ENCODE measurements at places on chromosomes 4 and X. TPM values are rescaled to one million over a fixed set of nuclear protein-coding genes. Genes with fewer than 3 reads are reported as not detected.

DNA sequence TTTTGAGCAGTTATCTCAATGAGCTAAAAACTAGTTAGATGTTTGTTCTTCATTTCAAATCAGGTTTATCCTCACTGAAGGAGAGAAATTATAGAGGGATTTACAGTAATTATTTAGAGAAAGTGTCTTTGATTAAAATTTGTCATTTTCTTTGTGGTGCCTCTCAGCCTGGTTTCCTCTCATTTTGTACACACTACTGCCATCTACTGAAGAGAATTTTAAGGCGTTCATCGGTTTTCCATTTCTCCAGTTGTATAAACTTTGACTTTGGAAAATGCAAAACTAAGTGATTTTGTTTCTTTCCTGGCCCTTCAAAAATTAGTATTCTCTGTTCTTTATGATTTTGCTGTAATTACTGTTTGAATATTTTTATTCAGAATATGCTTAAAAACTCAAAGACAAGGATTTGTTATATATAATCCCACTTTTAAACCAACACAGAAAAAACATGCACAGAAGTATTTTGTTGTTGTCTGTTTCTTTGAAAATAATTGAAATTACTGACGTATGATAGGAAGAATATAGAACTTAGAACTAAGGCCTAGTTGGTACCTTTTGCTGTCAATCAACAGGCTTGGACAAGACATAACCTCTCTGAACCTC is 34.4 kb upstream of the ANXA3 start:
- no peak for DNase-seq
- no peak overlapping the region for H3K27ac ChIP-seq
- H3K4me3 ChIP-seq: no peak overlapping the region
- H3K27me3 ChIP-seq: no peaks in the 10 kb centered on the region
- H3K4me1 ChIP-seq: no peaks in the 10 kb centered on the region

DNA sequence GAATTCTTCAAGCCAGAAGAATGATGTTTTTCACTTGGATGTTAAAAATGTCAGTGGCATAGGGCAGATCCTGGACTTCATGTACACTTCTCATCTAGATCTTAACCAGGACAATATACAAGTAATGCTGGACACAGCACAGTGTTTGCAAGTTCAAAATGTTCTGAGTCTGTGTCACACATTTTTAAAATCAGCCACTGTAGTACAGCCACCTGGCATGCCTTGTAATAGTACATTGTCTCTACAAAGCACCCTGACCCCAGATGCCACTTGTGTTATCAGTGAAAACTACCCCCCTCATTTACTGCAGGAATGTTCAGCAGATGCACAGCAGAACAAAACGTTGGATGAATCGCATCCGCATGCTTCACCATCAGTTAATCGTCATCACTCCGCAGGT is 11.9 kb downstream of the ZBTB49 start:
- H3K4me3 ChIP-seq: no peak overlapping the region
- no peak for DNase-seq
- no peaks in the 10 kb centered on the region for H3K36me3 ChIP-seq
- H3K4me1 ChIP-seq: no peaks in the 10 kb centered on the region
- H3K27me3 ChIP-seq: no peaks in the 10 kb centered on the region
- no peak overlapping the region for H3K27ac ChIP-seq

DNA sequence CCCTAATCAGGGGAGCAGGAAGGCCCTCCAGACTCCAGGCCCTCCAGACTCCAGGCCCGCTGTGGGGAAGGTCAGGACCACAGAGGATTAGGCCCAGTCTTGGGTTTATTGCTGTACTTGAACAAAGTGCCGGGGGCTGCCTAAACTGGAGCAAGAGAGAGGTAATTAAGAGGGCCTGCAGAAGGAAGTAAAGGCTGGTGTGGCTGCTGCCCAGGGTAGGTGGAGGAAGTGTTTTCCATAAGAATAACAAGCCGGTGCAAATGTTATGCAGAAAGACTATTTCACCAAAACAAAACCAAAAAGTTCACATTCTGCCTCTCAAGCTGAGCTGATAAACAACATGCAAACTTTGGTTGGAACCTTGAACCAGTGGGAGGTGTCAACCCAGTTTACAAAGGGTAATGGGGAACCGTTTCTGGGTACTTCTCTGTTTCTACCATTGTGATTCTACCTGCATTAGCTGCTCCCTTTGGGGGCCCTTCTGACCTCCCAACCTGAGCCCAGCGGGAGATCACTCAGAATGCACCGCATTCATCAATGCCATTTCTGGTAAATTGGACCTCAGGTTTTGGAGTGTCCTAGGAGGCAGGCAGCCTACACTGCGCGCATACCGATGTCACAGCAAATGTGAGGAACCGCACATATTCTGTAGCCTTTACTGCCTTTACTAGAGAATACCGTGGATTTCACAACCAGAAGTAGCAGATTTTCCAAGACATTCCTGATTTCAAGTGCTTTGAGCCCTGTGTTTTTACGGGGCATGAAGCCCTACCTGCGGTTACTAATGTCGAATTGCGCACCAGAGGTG is 59.7 kb upstream of the BCOR start:
- peak overlapping the region; percentile 48 for H3K27ac ChIP-seq
- H3K4me3 ChIP-seq: peak overlapping the region; percentile 57
- no peaks in the 10 kb centered on the region for H3K27me3 ChIP-seq
- H3K36me3 ChIP-seq: no peaks in the 10 kb centered on the region

DNA sequence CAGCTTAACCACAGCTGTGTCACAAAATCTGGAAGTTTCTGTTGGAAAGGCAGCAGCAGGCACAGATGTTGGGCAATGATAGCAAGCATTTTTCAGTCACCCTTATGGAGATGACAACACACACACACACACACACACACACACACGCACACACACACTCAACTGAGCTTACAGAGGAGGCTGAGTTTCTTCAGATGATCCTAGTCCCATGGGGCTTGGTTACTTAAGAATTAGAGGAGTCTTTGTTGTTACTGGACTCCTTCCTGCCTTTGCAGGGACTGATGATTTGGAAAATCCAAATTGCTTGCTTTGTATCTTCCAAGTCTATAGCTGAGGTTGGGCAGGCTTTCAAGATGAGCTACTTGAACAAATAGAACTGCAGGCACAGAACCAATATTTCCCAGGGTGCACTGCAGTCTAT is 740.1 kb upstream of the PITX2 start:
- DNase-seq: no peak
- H3K27ac ChIP-seq: no peak overlapping the region
- no peaks in the 10 kb centered on the region for H3K36me3 ChIP-seq
- H3K4me1 ChIP-seq: no peaks in the 10 kb centered on the region
- no peak overlapping the region for H3K4me3 ChIP-seq

GRCh38 chrX:43880425-43880824 is 1.8 kb downstream of the MAOB start:
- no peaks in the 10 kb centered on the region for H3K4me1 ChIP-seq
- H3K27ac ChIP-seq: no peak overlapping the region
- DNase-seq: no peak

GRCh38 chr4:33948921-33949320 is 2295.4 kb downstream of the ARAP2 start:
- H3K27ac ChIP-seq: no peak overlapping the region
- H3K27me3 ChIP-seq: no peaks in the 10 kb centered on the region
- H3K4me1 ChIP-seq: no peaks in the 10 kb centered on the region
- H3K4me3 ChIP-seq: no peak overlapping the region
- H3K36me3 ChIP-seq: no peaks in the 10 kb centered on the region
- no peak for DNase-seq

- H3K27me3 ChIP-seq: no peaks in the 10 kb centered on the region
- H3K4me1 ChIP-seq: no peaks in the 10 kb centered on the region
- DNase-seq: no peak
Measured at GRCh38 chr4:15703439-15703838, 574 bp downstream of the BST1 start.

DNA sequence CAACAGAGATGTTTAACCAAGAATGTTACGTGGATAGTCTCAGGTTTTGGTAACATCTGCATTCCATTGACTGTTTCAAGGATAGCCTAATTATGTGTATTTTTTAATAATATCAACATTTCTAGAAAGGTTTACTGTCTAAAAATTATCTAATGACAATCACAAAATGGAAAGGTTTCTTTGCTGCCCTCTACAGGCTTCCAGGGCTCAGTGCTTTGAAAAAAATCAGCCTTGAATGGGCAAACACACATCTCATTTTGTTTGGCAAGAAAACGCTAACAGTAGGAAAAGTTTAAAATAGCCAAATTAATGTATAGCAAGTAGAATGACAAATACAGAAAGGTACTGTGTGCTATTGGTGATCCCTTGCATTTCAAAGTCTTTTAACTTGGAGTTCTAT is 223.4 kb upstream of the PRPS2 start:
- no peaks in the 10 kb centered on the region for H3K27me3 ChIP-seq
- no peak for DNase-seq
- H3K4me1 ChIP-seq: no peaks in the 10 kb centered on the region
- no peaks in the 10 kb centered on the region for H3K36me3 ChIP-seq
- H3K27ac ChIP-seq: no peak overlapping the region
- H3K4me3 ChIP-seq: no peak overlapping the region

DNA sequence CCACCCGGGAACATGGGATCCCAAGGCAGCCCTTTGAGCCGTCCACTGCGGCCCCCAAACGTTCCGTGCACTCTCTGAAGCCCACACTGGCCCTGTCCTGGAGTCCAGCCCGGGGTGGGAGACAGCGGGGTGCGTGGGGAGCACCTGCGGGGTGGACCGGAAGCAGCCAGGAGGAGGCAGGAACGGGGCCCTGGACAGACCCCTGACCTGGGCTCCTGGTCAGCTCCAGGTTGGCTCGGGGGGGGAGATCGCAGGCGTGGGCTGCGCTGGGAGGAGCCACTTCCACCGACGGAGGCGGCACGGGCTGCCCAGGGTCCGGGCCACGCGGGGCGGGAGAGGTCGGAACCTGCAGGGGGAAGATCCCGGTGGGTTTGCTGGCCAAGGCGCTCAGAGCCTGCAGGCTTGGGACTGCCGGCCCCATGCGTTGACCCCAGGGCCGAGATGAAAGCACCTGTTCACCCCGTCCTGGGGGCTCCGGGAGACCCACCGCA is 5.7 kb upstream of the PLCXD1 start:
- no peak for DNase-seq
- H3K36me3 ChIP-seq: peaks cover 3% of the 10 kb centered on the region
- no peaks in the 10 kb centered on the region for H3K27me3 ChIP-seq

DNA sequence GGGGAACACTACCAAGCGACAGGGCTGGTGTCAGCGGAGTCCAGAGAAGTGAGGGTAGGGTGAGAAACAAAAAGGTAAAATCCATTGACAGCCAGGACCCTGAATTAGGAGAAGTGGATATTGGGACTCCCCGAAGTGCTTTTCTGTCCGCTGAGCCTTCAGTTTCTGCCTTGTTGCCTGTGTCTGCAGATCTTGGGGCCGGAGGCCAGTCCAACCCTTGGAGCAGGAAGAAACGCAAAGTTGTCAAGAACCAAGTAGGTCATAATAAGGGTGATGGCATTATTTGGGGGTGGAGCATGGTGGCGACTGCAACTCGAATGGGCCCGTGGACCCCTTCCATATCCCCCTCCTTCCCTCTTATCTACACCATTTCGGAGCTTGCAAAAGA is 1.0 kb downstream of the ARMCX1 start:
- H3K4me1 ChIP-seq: no peaks in the 10 kb centered on the region
- DNase-seq: no peak
- H3K36me3 ChIP-seq: no peaks in the 10 kb centered on the region
- no peaks in the 10 kb centered on the region for H3K27me3 ChIP-seq
- H3K27ac ChIP-seq: no peak overlapping the region
- H3K4me3 ChIP-seq: no peak overlapping the region

GRCh38 chrX:27466051-27466450 is 2.9 kb upstream of the PPP4R3C start:
- H3K36me3 ChIP-seq: no peaks in the 10 kb centered on the region
- H3K4me3 ChIP-seq: no peak overlapping the region
- H3K27me3 ChIP-seq: no peaks in the 10 kb centered on the region
- H3K27ac ChIP-seq: no peak overlapping the region
- DNase-seq: no peak

GRCh38 chr4:38095691-38096090 is 135.5 kb downstream of the PTTG2 start:
- H3K4me3 ChIP-seq: no peak overlapping the region
- no peaks in the 10 kb centered on the region for H3K4me1 ChIP-seq
- no peaks in the 10 kb centered on the region for H3K27me3 ChIP-seq
- H3K27ac ChIP-seq: no peak overlapping the region

MAGIX gene
- 2.1 TPM for total RNA-seq

RAB33A gene
- 2.9 TPM for total RNA-seq

XAGE1A gene
- total RNA-seq: not detected

LUZP4 gene
- not detected for total RNA-seq

AFM gene
- total RNA-seq: not detected

SH2D1A gene
- total RNA-seq: 23.8 TPM
